ENCODE measurements at places on chromosomes 16 and 17.
A peak's percentile ranks its signal among the peaks of the same experiment; 100 is the strongest.

GRCh38 chr16:88781140-88782077 is 3.6 kb downstream of the PIEZO1 start:
- no peak for DNase-seq

- no peak for DNase-seq
Observed at GRCh38 chr17:20098314-20098713, 89.2 kb downstream of the SPECC1 start.

DNA sequence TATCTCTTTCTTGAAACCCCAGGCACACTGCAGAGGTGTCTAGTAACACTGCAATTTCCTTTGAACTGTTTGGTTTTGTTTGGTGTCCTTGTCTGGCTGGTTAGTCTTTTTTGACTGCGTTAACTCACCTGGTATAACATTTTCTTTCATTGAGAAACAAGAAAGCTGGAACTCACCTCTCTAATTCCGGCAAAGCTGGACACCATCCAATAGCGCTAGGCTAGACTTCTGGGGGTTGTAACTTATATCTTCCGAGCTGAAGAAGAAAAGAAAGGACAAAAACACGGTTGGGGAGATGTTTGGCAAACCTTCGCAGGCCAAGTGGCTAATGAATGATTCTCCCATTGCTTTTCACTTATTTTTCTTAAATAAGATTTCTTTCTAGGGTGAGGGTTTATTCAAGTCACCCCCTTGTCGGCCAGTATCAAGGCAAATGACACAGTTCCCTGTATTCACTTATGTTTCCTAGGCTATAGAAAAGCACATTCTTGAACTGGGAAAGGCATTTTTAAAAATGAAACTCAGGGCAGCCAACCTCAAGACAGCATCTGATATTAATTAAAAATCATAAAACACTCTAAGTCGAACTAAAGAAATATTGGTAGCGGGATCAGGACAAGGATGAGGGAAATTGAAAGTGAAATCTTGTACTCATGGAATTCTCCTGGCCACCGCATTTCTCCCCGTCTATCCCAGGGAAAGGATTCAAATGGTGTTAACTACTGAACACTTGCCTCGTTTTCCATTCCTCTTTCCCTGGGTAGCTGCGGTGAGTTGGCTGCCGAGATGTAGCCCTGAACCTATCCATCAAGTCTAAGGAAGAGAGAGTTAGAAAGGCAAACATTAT is 95.9 kb upstream of the ZFHX3 start:
- no peak for DNase-seq

GRCh38 chr17:73770115-73770848 is 126.0 kb upstream of the SDK2 start:
- peak; percentile 18 for DNase-seq

DNA sequence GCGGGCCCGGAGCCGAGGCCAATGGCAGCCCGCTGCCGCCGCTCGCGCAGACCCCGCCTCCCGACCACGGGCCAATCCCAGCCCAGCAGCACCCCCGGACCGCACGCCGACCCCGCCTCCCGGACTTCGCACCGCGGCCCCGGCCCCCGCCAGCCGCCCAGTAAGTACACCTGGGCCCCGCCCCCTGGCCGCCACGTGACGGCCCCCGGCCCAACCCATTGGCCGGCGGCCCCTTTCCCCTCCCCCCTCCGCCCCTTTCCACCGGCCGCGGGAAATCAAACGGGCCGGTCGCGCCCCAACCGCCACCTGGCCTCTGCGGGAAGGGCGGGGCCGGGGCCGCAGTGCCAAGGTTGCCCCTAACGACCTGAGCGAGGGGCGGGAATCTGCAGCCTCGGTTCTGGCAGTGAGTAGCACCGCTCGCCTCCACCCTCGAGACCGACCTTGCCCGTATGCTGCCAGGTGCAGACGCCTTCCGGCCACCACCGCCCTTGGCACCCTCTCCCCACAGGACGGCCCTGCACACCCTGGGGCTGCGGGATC is at the start of gene YBX2:
Gene YBX2 (minus strand): TSS at position 26 of the 540 bp plus-strand sequence. CDS start 139 bp downstream, outside the sequence.
- DNase-seq = no peak

DNA sequence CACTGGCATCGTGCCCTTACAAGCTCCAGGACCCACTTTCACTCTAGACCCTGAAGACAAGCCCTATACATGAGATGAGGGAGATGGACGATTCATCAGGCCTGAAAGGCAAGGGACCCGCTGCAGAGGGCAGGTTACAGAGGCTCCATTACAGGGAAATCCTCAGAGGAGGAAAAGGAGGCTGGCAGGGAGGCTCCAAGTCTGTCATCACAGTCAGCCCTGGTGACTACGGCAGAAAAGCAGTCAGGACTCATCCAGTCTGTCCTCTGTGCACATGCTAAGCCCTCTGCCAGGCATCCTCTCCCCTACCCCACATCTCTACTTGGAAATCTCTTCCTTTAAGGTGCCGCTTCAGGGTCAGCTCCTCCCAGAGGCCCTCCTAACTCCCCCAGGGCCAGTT is 197.7 kb upstream of the CDH5 start:
- no peak for DNase-seq

- DNase-seq = no peak
Observed at GRCh38 chr16:77963185-77964044, 58.9 kb upstream of the CLEC3A start.

- no peak for DNase-seq
Observed at GRCh38 chr16:3959148-3959547, 78.6 kb upstream of the CREBBP start.

GRCh38 chr17:83010206-83011200 is 68.9 kb upstream of the METRNL start:
- no peak for DNase-seq

DNA sequence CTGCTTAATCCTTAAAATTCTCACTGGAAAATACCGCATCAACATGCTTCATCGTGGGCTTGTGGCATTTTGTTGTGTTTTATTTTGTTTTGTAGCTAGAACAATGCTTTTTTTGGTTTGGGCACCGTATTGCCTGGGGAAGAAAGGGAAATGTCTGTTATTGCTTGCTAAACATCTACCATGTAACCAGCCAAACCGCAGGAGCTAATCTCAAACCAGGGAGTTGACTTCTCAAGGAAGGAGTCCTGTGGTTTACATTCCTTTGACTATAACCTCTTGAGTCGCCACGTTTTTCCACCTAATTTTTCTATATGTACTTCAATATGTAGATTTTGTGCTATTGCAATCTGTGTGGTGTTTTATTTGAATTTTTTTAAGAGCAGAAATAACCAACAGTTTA is 593.5 kb upstream of the SOX9 start:
- no peak for DNase-seq

- no peak for DNase-seq
Observed at GRCh38 chr16:12318661-12319427, 342.3 kb downstream of the SNX29 start.

GRCh38 chr17:82236142-82236971 is 7.5 kb downstream of the SLC16A3 start:
- DNase-seq = no peak

DNA sequence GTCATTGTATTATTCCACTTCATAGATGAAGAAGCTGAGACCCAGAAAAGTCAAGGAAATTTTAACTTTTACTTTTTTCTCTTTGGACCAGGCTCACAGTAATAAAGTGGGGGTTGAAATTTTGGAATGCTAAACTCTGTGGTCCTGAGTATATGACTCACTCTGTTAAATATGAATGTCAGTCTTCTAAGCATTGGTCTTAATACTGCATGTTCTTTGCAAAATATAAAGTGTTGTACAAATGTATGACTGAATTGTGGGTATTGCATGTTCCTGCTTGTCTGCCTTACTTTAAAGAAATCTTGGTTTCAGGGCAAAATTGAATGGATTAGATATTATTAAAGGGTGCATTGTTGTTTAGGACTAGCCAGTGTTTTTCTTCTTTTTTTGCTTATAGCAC is 950.8 kb upstream of the GOT2 start:
- DNase-seq = no peak

- no peak for DNase-seq
Observed at GRCh38 chr16:49932946-49933345, 77.0 kb upstream of the ZNF423 start.

DNA sequence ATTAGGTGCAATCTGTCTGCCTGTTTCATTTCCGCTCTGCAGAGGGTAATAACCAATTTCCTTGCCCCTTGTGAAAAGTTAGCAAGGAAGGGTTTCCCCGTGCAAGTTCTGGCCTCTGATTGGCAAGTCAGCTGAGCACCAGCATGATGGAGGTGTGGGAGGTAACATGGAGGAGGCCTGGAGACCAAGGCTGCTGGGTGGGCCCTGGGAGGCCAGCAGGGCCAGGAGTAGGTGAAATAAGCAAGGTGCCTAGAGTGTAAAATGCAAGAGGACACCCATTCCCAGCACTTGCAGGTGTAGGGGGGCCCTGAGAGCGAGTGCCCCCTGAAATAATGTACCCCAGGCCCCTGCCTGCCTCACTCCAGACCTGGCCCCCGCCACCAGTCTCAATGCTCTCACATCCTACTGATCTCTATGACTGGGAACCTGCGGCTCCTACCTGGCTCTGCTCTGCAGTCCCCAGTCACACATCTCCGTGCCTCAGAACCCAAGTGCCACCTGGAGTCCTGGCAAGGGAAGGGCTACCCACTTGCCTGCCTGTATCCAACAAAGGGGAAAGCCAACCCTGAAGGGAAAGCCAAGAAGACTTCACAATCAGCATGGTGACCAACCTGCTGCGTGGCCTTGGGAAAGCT is 116.2 kb downstream of the C16orf78 start:
- no peak for DNase-seq

DNA sequence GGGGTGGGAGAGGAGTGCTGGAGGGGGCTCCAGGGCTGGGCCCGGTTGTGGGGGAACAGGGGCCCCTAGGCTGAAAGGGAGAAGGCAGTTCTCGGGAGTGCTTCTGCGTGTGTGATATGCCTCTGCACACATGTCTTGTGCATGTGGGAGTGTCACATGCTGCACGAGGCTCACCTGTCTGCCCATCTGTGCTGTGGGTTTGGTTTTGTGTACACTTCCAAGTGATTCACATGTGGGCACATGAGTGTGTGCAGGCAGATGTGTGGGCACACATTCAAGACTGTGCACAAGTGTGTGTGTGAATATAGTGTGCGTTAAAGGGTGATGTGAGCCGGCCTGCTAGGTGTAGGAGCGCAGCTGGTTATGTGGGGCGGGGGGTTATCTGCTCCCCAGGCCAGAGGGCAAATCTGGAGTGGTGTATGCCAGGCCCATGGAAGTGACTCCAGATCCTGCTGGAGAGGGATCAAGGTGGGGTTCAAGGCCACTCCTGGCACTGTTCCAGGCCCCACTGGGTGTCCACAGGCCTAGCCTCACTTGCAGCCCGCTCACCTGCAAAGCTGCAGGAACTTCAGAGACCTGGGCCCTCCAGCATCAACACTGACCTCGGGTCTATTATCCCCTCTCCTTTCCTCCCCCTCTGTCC is 3.8 kb upstream of the BAHCC1 start:
- DNase-seq = no peak

DNA sequence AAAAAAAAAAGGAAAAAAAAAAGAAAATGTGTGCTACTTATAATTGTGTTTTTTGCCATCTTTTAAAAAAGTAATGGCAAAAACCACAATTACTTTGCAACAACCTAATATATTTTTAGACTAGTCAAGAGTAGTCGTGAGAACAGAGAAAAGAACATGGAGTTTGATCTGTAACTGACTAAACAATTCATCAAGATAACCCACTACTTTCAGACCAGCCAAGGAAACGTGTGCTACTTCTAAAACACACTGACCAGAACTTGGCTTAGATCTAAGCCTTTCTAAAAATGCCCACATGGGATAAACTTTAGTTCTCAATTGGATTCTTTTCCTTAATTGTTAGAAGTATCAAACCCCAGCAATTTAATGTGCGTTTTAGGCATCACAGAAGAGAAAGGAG is 616 bp downstream of the PECAM1 start:
- DNase-seq = no peak

DNA sequence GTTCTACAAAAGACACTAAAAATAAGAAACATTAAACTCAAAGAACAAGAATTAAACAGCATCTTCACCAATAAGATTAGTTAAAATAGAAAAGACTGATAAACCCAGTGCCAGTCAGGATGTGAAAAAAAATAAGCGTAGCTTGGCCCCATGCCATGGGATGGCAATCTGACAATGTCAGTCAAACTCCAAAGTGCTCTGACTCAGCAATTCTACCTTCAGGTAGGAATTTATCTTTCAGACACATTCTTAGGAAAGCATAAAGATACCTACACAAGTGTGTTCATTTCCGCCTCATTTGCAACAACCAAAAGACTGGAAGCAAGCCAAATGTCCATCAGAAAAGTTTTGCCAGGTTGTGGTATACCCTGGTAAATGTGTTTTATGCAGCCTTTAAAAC is 9.1 kb upstream of the MPO start:
- DNase-seq = no peak
